ENCODE measurements at places on chromosomes 5 and 9.

DNA sequence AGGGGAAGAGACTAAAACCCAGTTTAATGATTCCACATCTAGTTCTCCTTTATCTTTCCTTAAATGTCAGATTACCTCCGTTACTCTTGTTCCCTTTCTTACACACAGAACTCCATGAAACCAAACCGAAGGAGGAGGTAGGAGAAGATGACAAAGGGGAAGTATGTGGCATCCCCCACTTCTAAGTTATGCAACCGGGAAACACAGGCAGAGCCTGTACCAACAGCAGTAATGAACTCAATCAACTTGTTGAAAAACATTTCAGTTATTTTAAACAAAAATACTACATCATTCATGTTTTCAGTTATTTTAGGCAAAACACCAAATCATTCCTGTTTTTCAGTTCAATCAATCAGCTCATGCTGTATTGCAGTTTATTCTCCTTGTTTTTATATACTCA lies 101.8 kb downstream of the PCSK1 start:
- no peak for DNase-seq

DNA sequence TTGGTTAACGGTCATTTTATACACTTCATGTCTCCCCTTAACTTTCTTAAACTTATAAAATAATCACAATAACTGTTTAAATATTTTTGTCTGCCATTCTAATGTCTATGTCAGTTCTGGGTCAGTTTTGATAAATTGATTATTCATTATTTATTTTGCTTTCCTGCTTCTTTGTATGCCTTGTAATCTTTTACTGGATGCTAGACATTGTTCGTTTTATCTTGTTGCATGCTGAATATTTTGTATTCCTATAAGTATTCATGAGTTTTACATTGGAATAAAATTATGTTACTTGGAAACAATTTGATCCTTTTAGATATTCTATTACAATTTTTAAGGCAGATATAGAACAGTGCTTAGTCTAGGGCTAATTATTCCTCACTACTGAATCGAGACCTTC lies 952.0 kb downstream of the NR2F1-AS1 start:
- DNase-seq: no peak

- DNase-seq: no peak
Observed at GRCh38 chr5:19342942-19343341, 645.1 kb downstream of the CDH18 start.

DNA sequence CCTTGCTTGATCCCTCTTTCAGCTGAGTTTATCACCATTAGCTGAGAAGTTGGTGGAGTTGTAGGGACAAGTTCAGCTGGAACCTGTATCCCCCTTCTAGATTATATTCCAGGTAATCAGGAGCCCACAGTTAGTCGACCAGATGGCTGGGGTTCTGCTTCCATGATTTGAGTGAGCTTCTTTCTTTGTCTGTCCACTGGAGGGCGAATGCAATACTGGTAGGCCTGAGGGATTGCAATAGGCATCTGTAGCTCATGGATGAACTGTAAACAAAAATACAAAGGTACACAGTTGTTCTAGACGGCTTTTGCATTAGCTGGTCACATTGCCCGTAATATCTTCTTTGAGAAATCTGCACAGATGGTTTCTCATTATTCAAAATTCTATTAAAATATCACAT lies 88.9 kb downstream of the PCSK5 start:
- no peak for DNase-seq

DNA sequence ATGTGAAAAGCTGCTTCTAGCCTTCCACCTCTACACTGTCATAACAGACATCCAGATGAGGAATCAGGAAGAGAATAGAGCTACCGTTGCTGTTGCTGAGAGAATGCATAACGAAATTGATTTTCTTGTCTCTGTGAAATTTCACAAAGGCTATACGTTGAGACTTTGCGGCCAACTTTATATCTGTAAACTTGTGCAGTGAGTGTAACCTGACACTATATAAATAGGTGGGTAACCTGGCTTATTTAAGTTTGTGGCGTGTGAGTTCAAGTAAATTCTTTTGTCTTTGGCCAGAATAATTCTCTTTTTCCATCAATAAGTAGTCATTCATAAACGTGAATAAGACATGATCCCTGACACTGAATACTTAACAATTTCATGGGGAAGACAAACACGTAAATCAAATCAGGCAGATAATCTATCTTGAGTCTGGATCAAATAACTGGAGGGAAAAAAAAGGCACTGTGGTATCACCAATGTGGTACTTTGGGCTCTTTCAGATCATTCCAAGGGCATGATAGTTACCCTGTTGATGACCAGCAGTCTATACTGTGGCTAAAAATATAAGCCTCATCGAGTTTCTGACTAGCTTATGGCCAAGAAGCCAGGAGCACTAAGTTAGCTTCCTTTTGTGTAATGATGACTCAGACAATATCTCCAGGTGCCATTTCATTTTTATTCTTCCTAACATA lies 98.2 kb upstream of the RASA1 start:
- DNase-seq: no peak

- DNase-seq: no peak
Observed at GRCh38 chr5:591746-592145, 20.4 kb upstream of the CEP72 start.

DNA sequence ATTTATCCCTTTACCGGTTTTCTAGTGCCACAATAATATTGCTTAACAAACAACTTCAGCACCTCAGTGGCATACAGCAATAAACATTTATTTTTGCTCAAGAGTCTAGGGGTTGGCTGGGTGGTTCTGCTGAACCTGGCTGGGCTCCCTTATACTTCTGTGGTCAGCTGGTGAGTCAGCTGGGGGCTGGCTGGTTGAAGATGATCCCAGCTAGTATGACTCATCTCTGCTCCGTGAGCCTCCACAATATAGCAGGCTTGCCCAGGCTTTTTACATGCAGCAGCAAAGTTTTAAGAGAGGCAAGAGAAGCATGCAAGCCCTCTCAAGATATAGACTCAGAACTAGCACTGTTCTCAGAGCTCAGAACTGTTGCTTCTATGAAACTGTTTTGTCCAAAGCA lies 523.5 kb upstream of the CLINT1 start:
- no peak for DNase-seq

- no peak for DNase-seq
Observed at GRCh38 chr9:4164356-4164755, 135.5 kb downstream of the GLIS3 start.

DNA sequence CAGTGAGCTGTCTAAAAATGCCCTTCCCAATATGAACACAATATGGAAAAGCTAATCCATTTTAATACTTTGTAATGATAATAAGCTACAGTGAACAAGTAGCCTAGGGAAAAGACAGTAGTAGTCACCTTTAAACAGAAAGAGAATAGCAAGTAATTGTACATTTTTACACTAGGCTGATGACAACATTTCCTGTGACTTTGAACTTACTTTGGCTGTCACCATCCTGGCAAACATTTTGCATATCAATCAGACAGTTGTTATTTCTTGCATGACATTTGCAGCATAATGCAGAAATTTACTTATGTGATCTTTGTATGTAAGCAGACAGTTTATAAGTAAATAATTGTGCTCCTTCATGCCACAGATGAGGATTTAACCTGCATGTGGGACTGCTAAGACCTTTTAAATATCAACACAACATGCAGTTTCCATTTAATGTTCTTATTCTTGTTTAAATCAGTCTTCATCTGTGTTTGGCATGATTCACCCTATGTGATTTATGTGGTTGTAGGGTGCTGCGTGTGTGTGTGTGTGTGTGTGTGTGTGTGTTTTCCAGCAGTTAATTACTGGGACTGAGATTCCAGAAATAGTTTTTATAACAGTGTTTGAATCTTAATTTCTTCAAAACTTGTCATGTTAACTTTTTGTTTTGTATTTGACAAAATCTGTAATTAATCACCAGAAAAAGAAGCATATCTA lies 997.1 kb upstream of the ARRDC3 start:
- no peak for DNase-seq
